ENCODE measurements at places on chromosomes 4 and X.

DNA sequence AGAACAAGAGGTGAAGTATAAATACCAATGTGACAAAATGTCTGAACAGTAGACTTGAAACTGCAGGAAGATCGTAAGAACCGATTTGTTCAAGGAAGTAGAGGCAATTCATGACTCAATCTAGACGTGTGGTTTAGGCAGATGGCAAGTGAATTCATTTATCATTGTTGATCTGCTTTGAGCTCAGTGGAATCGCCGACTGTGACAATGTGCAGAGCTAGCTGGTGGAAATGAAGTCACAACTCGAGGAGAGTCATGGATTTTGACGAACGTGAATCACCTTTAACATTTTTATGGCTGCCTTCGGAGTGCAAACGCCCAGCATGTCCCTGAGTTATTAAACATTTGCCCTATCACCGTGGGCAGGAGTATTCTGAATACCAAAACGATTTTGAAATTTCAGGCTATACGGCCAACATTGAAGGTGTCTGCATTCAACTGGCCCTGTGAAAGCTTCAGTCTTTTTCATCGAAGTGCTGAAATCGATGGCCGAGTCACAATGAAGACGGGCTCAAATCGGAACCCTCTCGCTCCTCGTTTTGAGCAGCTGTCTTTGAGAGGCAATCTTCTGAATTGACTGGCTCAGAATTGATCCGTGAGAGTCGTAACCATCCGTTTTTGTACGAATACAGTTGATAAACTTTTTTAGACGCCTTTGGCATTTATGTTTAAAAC lies 689 bp upstream of the OGT start:
- DNase-seq = peak; percentile 30

- DNase-seq = no peak
Observed at GRCh38 chrX:3037218-3037617, 4.1 kb upstream of the ARSF start.

GRCh38 chrX:77160301-77160700 lies 286.9 kb upstream of the FGF16 start:
- DNase-seq = no peak

DNA sequence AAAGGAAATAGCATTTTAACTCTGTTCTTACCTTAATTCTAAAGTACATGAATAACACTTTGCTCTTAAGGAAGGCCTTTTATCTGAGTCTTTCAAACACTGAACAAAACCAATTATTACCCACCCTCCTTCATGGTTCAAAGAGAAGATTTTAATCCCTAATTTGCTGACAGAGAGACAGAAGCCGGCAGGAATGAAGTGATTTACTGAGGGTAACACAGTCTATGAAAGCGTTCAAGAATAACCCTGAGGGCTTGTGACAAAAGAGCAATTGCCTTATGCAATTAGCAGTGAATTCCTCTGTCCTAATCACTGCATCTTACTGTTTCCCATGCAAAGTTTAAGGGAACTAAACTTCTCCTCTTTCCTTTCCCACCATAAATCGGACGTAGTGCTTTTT lies 144.1 kb downstream of the PACRGL start:
- DNase-seq = no peak

- no peak for DNase-seq
Observed at GRCh38 chrX:44042116-44042515, 68.9 kb upstream of the NDP start.

GRCh38 chrX:118631586-118631985 lies 95.8 kb upstream of the IL13RA1 start:
- DNase-seq = no peak

DNA sequence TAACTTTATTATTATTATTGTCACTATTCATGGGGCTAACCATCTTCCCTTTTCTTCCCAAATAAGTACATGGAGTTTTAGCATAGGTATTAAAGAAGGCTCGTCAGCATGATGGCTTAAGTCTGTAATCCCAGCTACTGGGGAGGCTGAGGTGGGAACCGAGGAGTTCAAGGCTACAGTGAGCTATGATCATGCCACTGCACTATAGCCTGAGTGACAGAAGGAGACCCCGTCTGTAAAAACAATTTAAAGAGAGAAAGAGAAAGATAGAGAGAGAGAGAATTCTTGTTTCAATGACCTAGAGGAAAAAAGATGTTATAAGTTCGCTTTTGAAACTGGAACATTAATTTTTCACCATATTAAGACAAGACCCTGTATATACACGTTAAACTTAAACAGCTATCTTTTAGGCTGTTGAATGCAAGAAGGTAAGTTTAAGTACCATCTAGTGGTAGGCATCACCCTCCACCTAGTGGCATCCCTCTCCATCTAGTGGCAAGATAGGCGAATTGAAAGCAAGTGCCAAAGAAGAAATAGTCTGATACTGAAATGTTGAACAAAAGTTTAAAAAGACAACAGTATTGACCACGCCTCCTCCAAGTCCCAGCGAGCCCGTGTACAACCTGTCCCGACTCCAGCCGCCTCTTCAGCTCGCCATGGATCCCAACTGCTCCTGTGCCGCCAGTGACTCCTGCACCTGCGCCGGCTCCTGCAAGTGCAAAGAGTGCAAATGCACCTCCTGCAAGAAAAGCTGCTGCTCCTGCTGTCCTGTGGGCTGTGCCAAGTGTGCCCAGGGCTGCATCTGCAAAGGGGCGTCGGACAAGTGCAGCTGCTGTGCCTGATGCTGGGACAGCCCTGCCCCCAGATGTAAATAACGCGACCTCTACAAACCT lies 26.0 kb upstream of the YTHDC1 start:
- peak; percentile 13 for DNase-seq

DNA sequence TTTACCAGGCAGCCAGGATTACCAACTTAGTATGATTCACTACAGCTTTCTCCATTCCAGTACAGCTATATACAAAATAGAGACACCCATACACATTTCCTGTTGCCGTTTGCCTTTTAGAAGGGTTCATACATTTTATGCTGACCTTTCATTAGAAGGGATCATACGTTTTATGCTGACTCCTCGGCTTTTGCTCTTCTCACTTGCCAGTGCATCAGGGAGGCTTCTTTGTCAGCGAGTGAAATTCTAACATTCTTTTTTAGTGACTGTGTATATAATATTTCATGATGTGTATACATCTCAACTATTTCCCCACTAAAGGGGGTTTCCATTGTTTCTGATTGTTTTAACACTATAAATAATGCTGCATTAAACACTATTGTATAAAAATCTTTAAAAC lies 552.6 kb downstream of the TRIML1 start:
- no peak for DNase-seq

DNA sequence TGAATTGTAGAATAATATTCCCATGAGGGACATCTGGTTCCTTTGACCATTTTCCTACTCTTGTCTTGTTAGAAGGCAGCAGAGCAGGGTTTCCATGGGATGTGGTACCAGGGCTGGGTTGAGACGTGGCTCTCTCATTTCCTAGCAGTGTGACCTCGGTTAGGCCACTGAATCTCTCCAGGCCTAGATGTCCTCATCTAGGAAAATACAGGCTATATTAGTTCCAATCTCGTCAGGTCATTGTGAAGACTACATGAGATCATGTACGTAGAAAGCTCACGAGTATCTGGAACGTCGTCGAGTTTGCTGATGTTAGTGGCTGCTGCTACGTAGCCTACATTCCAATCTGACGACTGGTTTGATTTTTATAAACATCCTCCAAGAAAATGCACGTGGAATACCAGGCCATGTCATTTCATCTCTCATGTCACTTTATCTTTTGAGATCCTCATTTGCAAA lies 278.2 kb upstream of the GATB start:
- no peak for DNase-seq
